ENCODE measurements at places on chromosomes 3 and 15.

GRCh38 chr3:116601206-116601605 is 108.4 kb upstream of the TUSC7 start:
- DNase-seq: no peak

- DNase-seq: no peak
Measured at GRCh38 chr3:13927295-13927694, 47.4 kb upstream of the WNT7A start.

DNA sequence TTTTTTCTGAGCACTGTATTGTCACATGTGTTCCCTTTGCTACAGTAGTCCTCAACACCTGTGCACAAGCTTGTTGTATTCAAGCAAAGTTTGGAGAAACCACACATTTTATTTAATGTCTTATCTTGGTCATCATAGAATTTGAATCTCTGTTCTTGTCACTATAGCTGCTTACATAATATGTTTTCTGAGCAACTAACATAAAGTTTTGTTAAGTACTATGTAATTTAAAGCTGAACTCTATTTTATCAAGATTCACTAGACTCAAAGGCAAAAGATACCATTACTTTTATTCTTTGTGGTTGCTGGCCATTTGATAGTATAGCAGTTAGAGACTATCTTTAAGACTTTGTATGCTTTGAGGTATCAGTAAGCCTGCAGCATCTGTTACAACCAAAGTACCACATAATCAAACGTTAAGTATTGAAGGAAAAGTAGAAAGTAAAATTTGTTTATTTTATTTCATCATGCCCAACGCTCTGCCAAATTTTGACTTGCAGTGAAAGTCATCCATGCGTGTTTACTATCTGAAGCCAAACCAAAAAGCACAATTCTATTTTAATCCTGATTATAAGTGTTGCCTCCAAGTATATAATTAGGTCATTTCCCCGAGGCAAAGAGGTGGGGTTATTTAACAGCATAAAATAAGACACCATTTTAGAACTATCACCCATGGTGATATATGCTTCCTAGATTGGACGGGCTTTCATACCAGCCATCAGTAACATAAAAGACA is 10.3 kb upstream of the ABHD10 start:
- DNase-seq: no peak

GRCh38 chr3:39237027-39237426 is 42.8 kb downstream of the CX3CR1 start:
- no peak for DNase-seq

GRCh38 chr3:107235193-107235927 is 141.9 kb upstream of the CCDC54 start:
- DNase-seq: no peak

- DNase-seq: no peak
Measured at GRCh38 chr3:123687286-123687685, 102.4 kb upstream of the HACD2 start.

- no peak for DNase-seq
Measured at GRCh38 chr3:53921296-53921695, 29.6 kb upstream of the SELENOK start.

DNA sequence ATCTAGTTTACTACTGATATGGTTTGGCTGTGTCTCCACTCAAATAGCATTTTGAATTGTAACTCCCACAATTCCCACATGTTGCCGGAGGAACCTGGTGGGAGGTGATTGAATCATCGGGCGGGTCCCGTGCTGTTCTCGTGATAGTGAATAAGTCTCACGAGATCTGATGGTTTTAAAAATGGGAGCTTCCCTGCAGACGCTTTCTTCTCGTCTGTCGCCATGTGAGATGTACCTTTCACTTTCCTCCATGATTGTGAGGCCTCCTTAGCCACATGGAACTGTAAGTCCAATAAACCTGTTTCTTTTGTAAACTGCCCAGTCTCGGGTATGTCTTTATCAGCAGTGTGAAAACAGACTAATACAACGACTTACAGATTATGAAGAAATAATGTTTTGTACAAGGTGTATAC is 35.6 kb upstream of the PYDC2 start:
- DNase-seq: peak; percentile 88

Data from NCI-H146 (cell line).